ENCODE measurements at places on chromosomes 7 and 10. TPM values are rescaled to one million over a fixed set of nuclear protein-coding genes. Genes with fewer than 3 reads are reported as not detected.

Gene KNDC1
- not detected for polyA plus RNA-seq

Gene HECTD2
- polyA plus RNA-seq = 0.84 TPM

Gene CYP2C9
- not detected for polyA plus RNA-seq

Gene RADIL
- not detected for polyA plus RNA-seq

Gene CNTNAP2
- polyA plus RNA-seq = not detected

Gene CCDC3
- polyA plus RNA-seq = not detected

Gene UCMA
- not detected for polyA plus RNA-seq

DNA sequence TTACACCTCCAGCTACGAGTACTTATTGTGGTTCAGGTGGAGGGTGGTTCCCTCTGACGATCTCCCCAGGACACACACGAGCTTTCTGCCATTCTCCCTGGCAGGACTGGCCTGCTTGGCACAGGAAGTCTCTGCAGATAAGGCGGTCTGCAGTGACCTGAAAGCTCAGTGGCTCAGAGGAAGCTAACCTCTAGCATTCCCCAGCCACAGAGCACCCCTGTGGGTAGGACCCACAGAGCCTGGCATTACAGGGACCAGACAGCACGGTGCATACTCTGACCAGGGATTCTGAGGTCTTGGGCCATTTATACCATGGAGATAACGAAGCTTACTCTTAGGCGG, 1.9 kb upstream of the GPR146 start:
- DNase-seq = no peak

DNA sequence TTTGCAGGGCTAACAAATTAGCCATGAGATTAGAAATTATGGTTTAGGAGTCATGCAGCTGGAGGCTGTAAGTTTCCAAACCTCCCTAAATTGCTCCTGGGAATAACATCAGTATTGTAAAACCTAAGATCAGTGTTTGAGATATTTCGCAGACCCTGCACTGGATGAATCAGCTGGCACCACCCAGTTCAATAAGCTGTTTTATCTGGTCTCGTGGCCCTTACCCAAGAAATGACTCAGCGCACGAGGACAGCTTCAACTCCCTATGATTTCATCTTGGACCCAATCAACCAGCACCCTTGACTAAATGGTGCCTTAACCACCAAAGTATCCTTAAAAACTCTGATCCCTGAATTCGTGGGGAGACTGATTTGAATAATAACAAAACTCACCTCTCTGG, 482.0 kb upstream of the PCDH15 start:
- DNase-seq = no peak

All from CD4-positive, CD25-positive, alpha-beta regulatory T cell (primary cell).